ENCODE measurements at places on chromosomes 11 and 22.

DNA sequence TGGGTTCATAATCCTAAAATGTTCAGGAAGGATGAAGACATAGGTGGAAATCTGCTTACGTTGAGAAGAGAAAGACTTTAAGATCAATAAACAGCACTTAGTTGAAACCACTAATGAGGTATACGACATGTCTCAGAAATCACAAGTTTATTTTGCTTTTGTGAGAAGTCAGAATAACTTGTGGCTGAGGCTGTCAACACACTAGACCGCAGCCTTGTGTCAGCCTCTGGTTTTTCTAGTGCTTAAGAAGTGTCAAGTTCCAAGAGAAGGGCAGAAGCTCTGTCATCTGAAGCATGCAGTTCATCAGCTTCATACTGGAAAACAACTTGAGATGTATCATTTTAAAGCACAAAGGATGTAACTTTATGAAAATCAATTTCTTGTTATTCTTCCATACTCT lies 420.9 kb downstream of the METTL15 start:
- DNase-seq: peak; percentile 27

- DNase-seq: peak; percentile 36
These were observed 77.6 kb downstream of the LUZP2 start for GRCh38 chr11:24574461-24574860.

- DNase-seq: no peak
These were observed 33.9 kb downstream of the TSPAN4 start for GRCh38 chr11:876545-876944.

DNA sequence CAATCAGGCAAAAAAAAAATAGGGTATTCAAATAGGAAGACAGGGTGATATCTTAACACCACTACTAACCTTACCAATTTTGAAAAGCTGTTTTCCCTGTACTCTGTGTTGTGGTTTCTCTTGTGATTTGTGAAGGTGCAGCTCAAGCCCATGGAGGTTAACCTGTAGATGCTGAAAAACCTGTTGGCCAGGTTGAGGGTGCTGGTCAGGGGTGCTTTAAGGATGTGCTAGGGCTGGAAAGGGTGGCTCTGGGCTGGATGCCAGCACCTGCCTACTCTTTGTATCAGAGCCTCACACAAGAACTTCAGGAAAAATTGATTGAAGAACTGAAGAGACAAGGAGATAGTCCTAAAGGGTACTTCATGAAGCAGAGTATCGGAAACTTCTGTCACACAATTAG lies 18.3 kb upstream of the OR5M8 start:
- no peak for DNase-seq

- peak; percentile 22 for DNase-seq
These were observed 152.8 kb downstream of the NCAM1 start for GRCh38 chr11:113113801-113114704.

DNA sequence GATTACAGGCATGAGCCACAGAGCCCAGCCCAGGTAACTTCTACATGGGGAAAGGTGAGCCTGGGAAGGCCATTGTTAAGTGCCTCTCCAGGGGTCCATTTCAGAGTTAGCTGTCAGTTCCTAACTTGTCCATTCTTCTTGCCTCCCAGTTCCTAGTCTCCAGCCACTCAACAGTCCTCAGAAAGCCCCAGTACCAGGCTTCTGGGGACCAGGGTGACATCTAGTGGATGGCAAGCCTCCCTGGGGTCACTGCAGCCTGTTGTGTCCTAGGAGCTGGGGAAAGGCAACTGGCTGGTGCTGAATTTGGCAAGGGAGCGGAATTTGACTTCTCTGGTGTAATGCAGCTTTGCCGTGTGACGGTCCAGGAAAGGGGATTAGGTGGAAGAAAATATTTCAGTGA lies 2.1 kb downstream of the LGALS12 start:
- DNase-seq: peak; percentile 57

DNA sequence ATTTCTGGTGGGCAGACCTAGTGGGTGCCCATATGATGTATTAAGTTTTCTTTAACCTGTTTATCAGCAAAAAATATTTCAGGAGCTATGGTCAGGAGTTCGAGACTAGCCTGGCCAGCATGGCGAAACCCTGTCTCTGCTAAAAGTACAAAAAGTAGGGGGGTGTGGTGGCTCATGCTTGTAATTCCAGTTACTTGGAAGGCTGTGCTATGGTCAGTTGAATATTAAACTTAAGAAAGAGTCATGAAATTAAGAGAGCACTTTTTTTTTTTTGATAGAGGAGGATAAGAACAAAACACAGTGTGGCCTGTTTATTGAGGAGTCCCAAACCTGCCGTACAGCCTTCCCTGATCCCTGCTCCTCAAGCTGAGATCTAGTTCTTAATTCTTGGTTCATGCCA lies 29.8 kb downstream of the OR6Q1 start:
- no peak for DNase-seq

DNA sequence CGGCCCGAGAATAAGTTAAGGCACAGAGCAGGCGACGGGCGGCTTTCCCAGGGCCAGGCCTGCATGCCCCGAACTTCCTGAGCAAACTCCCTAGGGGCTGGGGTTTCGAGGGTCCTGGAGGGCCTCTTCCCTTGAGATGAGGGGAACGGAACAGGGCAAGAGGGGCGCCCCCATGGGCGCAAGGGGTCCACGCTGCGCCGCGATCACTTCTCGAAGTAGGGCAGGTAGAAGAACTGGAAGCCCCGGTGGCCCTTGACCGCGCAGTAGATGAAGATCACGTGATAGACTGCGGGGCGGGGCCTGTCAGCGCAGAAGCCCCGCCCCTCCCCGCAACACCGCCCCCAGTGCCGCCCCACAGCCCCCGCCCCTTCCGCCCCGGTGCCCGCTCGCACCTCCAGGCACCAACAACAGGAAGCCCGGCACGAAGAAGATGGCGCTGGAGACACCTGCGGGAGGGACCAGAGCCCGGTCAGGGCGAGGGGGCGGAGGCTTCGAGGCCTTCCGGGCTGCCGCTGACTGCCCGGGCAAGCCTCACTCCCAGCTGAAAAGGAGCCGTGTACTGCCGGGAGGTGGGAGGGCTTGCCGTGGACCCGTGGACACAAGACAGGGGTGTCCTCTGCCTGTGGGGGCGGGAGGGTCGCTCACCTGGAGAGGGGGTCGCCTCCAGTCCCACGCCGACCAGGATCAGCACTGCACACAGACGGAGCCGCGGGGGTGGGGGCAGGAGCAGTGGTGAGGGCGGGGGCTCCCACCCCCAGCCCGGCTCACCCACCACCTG lies 4.5 kb downstream of the TMEM134 start:
- peak; percentile 68 for DNase-seq

- peak; percentile 53 for DNase-seq
These were observed 712.3 kb downstream of the METTL15 start for GRCh38 chr11:28820296-28820989.

- DNase-seq: no peak
These were observed 89.3 kb downstream of the GRIA4 start for GRCh38 chr11:105699203-105699602.

DNA sequence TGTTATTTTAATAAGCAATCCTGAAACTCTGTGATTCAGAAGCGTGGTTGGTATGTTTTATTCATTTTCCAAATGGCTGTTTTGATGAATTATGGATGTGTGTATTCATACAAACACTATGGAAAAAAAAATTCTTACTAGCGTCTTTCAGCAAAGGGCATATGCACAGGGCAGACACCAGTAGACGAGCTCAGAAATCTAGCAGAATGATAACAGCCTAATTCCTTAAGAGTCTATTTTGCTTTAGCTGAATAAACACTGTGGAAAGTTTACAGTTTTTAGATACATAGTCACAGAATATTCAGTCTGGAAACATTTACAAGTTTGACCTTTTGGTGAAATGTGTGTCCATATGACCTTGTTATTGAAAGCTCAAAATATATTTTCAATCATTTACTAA lies 418.8 kb upstream of the LUZP2 start:
- no peak for DNase-seq

- DNase-seq: no peak
These were observed 106.1 kb downstream of the CTTN start for GRCh38 chr11:70504246-70505020.

GRCh38 chr11:71433648-71434450 lies 14.3 kb downstream of the DHCR7 start:
- peak; percentile 72 for DNase-seq

- DNase-seq: no peak
These were observed 98.6 kb downstream of the RPS6KA4 start for GRCh38 chr11:64457416-64458010.

DNA sequence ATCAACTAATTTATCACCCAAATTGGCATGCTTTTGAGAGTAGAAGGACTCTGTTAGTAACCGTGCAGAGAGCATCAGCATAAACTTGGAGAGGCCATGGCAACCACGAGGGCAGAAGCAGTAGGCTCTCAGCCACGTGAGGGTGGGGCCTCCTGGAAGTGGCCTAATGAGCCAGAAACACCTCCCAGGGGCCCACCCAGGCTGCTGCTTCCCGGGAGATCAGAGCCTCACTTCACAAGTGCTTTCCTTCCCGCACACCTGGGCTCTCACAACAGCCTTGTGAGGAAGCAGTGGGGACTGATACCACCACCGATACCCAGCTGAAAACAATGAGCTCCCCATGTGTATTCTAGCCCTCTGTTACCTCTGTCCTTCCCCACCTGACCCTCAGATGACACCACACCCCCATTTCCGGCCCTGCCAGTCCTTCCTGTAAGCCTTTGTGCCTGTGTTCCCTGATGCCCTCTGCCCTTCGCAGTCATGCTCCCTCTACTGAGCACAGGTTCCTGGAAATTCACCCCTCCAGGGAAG lies 17.0 kb downstream of the TRIM29 start:
- DNase-seq: no peak

DNA sequence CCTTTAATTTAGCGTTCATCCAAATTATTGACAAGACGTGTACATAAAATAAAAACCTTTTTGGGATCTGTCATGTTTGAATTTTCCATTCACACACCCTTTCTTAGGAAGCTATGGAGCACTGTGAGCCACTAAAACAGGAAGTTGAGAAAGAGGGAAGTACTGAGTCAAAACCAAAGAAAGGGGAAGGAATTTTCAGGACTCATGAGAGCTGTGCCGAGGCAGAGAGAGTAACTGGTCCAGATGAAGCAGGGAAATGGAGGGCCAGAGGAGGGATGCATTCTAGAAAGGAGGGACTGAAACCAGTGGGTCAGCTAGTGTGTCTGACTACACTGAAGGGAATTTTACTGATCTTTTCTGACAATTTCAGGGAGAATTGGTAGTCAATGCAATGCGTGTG lies 24.9 kb downstream of the APLP2 start:
- DNase-seq: peak; percentile 49

DNA sequence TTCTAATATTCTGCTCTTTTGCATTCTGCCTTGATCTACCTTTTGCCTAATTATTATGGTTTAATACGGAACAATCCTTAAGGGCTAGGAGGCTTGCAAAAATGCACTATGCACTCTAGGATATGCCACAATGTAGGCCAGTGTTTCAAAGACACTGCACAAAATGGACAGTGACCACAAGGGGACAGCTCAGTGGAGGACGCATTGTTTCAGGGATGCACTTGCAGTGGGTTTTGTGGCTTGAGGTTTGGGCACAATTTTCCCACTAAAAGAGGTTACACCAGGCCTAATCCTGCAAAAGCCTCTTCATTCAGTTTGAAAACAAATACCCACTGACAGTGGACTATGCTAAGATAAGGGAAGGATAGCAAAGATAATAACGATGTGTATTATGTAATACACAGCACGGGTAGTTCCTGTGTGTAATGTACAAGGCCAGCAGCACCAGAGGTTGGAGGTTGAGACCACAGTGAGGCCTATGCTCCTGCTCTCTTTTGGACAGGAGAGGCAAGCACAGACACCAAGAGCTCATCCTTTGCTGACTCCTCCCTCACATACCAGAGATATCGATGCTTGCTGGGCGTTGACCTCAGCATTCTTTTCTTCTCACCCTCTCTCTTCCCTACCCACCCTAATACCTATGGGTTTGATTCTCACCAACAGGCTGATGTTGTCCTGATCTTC lies 12.7 kb downstream of the MAP6 start:
- DNase-seq: no peak

DNA sequence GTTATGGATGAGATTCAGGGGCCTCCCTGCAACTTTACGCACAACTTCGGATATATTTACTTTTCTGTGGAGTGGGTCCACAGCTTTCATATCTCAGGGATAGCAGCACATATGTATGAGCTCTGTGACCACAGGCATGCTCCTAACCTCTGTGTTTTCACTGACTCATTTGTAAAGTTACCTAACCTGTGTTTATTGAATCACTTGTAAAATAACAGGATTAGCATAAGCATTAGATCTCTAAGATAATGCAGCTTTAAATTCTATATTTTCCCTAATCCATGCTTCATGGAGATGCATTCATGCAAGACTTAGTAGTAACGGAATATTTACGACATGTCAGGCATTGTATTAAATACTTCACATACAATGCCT lies 47.9 kb upstream of the DDI1 start:
- peak; percentile 17 for DNase-seq

DNA sequence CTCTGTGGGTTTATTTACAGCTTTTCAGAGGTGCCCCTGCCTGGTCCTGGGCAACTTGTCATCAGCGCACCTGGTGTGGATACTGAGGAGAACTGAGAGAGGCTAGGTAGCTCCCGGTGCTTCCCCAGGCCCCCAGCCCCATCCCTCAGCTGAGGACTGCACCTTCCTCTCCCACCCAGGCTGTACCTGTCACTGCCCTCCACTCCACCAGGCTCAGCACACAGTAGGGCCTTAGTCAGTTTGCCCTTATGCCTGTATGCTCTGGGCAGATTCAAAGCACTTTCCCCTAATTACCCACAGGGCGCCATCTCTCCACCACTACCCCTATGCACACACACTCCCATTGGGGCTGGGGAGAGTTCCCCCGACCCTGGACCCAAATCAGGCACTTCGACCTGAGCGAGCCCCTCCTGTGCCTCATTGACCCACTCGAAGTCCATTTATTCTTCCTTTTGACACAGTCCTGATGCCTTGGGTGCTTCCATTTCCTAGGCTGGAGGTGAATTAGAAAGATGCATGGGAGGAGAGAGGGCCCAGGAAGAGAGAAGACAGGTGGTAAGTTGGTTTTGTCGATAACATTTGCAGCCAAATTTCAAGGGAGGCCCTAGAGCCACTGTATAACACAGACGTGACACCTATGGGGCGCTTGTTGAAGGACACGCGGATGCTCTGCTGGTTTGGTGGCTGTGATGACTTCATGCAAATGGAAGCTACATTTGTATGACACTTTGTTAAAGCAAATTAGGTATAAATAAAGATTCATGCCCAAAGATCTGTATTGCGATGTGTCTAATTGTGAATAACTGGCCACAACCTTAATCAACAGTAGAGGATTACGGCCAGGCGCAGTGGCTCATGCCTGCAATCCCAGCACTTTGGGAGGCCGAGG lies 13.8 kb upstream of the PICK1 start:
- no peak for DNase-seq
